D721Med (cell line): ENCODE measurements at places on chromosomes 16 and 17.

DNA sequence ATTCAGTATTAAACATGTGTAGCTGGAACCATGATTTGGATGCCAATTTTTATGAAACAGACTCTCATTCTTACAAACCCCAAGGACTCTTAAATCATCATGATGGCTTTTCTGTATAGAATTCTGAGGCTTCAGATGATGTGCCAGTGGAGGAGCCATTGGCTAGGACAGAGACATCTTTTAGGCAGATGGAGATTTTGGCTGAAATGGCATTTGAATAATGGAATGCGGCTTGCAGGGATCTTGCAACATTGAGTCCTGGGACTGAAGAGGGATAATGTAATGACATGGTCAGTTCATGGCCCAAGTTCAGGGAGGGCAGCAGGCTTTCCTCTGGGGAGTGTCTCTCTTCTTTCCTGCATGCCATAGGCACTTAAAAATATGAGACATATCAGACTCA, 172.4 kb downstream of the ABCA8 start:
- DNase-seq = no peak

GRCh38 chr17:46851029-46851741, at the start of gene WNT9B:
Gene WNT9B, plus strand, starts transcription at chr17:46851583. Its CDS starts 56 bp downstream, at chr17:46851639.
- no peak for DNase-seq

- DNase-seq = no peak
Measured at GRCh38 chr17:9204637-9205329, 183.5 kb downstream of the NTN1 start.

DNA sequence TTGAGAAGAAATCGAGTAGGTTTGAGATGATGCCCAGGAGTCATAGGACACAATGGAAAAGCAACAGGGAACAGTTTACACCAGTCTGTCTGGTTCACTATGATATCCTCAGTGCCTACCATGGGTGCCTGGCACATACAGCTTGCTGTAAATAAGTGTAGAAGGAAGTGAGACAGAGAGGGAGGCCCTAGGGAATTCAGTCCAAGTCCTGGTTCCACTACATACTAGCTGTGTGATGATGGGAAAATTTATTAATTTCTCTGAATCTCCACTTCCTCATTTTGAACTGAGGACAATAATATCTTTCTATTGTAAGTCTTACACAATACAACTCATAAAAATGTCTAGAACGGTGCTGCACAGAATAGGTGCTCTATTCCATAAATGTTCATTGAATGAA, 53.3 kb upstream of the LYRM9 start:
- DNase-seq = no peak

DNA sequence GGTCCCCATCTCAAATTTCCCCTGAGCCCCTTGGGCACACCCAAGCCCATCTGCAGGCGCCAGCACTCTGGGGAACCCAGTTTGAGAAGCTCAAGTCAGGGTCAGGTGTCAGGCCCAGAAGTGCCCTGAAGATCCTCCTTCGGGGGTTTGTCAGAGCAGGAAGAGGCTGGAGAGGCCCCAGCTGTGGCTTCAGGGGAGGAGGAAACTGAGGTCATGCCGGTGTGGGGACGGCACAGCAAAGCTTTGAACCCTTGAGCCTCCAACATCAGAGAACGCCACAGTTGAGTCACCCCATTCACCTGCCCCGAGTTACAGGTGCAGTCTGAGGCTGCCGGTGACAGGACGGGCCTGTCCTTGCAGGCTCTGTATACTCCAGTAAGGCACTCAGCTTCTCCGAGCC, 140.2 kb upstream of the CIBAR2 start:
- no peak for DNase-seq

GRCh38 chr17:36849871-36850348, 87.4 kb upstream of the LHX1 start:
- DNase-seq = no peak

GRCh38 chr17:10471858-10472257, 2.5 kb upstream of the MYH4 start:
- DNase-seq = no peak

- peak; percentile 83 for DNase-seq
Measured at GRCh38 chr17:50151937-50152547, 1.6 kb upstream of the PPP1R9B start.

DNA sequence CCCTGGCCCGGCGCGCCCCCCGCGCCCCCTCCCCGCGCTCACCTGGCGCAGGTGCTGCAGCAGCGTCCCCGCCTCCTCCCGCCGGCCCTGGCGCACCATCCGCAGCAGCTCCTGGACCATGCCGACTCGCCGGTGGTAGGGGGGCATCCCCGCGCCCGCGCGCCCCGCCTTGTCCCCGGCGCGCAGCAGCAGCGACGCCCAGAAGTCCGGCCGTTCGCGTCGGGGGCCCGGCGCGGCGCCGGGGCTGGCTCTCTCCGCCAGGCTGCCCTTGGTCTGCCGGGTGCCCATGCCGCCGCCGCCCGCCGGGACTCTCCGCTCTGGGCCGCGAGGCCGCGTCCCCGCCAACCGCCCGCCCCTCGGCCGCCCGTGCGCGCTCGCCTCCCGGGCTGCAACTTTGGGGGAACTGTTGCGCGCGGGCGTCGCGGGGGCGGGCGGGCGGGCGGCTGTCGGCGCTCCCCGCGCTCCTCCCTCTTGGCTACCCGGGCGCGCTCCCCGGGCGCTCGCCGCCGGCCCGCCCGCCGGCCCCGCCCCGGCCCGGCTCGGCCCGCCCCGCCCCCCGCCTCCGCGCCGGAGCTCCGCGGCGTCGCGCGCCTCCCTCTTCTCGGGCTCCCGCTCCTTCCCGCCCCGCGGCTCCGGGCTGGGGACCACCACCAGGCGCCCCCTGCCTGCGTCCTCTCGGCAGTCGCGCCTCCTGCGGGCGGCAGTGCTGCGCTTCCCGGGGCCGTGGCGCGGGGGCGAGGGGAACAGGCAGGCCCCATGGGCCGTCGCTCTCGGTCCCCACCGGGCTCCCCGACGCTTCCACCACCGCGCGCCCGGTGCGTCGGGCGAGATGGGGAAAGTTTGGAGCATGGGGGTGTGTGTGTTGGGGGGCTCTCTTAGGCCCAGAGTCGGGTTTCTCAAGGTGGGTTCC, at the start of gene LRRC75A:
TSS of gene LRRC75A (minus strand) at position 491 of the 910 bp plus-strand sequence. CDS start at position 288, 203 bp downstream.
- peak; percentile 71 for DNase-seq

DNA sequence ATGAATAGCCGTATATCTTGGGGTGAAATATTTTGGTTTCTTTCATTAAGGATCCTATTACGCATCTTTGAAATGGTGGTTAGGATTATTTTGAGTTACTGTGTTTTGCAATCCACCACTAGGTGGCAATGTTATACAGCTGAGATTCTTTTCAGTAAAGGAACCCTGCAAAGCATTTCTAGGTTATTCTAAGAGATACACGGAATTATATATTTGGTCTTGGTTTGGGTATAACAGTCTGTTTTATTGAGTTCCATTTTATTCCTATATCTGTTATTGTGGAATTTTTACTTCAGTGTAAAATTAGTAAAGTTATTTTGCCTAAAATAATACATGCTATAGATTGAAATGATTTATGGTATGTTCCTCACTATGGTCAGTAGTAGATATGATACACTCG, 62.9 kb upstream of the CPHXL start:
- DNase-seq = peak; percentile 17
